Stimulated activated CD4-positive, alpha-beta T cell treated with anti-CD3 and anti-CD28 coated beads, TNF-alpha, amount 100 ng/mL, for 4 hours (primary cell): ENCODE measurements at places on chromosomes 16 and 17.

- no peak for DNase-seq
Measured at GRCh38 chr16:48537909-48538745, 71.9 kb downstream of the N4BP1 start.

DNA sequence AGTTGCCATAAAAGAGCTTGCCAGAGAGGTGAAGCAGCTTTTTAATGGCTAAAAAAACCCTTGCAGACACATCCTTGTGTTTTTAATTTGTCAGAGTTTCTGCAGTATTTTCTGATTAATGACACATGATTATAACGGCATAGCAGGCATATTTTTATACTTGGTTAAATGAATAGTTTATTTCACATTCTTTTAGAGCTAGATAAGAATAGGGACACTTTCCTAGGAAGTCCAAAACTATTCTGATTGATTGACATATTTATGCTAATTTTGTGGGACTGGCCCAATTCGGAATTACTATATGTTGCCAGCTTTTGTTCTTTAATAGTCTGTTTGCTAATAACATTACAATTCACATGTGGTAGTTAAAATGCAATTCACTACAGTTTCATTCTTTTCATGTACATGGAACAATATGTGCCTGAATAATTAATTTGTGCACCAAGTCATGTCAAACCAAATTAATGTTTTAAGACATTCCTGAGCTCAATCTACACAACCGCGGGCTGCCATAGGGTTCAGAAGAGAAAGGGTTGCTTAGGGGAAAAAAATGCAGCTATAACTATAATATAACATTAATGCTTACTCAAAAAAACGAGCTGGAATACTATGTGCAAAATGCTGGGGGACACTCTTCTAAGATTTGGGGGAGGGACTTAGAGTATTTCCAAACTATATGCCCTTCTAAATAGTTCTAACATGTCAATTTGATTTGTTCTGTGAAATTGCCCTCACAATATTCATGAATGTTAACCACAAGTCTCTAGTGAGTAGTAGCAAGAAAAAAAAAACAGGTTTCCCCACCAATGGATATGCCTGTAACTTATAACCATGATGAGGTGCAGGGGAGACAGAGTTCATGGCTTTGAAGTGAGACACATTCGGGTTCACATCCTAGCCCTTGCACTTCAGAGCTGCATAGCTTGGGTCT, 305.4 kb downstream of the CEP112 start:
- no peak for DNase-seq

DNA sequence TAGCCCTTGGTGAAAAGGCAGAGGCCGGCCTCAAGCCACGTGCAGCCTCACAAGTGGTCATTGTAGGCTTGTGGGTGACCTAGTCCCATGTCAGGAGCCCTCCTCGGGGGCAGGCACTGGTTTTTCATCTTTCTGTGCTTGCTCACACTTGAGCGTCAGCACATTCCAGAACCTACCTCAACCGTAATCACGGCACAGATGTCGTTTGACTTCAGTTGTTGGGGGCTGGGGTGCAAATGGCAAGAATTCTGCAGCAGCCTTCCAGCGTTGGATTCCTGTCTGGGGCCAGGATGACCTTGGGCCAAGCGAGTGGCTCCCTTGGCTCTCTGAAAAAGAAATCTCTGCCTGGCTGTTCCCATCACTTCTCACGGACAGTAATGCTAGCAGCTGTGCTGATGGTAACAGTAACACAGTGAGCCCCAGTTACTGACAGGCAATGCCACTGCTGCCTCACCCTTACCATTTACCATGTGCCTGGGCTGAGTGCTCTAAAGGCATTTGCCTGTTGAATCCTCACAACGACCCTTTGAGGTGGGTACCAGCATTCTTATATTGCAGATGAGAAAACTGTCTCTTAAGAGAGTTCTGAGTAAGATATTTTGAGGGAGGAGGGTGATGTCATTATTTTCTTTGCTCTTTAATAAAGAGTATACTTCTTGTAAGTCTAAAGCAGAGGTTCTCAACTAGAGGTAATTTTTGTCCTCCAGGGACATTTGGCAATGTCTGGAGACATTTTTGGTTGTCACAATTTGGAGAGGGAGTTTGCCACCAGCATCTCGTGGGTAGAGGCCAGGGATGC, 46.5 kb downstream of the KSR1 start:
- no peak for DNase-seq

GRCh38 chr17:4806777-4807604, at the start of gene PLD2:
PLD2 (plus strand) TSS chr17:4807152; CDS start chr17:4807773, 621 bp downstream.
- peak; percentile 74 for DNase-seq

DNA sequence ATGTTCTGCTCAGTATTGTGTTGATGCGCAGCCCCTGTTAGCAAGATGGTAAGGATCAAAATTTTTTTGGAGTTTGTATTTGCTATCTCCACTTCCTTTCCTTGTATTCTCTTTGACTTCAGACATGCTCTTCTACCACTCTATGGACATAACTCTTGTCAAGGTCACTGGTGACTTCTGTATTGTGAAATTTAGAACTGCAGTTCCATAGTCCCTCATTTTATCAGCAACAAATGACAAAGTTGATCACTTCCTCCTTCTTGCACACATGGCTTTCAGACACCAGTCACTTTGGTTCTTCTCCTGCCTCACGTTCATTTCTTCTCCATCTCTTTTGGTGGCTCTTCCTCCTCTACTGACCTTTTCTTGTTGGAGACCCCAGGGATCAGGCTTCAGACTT, 21.1 kb downstream of the COX11 start:
- no peak for DNase-seq

DNA sequence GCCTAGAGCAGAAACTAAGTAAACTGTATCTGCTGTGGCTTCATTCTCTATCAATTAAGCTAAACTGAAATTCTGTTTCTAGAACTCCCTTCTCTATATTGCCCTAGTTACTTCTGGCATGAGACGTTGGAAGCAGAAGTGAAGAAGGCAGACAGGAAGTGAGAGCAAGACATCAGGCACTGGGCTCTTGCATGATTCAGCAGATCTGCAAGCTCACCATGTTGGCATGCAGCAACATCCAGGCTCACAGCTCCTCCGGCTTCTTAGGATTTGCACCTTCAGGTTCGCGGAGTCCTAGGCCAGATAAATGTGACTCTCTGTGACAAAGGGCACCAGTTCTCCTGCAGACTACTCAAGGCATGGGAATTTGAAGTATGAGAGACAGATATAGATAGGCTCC, 148.3 kb downstream of the CDH8 start:
- no peak for DNase-seq

DNA sequence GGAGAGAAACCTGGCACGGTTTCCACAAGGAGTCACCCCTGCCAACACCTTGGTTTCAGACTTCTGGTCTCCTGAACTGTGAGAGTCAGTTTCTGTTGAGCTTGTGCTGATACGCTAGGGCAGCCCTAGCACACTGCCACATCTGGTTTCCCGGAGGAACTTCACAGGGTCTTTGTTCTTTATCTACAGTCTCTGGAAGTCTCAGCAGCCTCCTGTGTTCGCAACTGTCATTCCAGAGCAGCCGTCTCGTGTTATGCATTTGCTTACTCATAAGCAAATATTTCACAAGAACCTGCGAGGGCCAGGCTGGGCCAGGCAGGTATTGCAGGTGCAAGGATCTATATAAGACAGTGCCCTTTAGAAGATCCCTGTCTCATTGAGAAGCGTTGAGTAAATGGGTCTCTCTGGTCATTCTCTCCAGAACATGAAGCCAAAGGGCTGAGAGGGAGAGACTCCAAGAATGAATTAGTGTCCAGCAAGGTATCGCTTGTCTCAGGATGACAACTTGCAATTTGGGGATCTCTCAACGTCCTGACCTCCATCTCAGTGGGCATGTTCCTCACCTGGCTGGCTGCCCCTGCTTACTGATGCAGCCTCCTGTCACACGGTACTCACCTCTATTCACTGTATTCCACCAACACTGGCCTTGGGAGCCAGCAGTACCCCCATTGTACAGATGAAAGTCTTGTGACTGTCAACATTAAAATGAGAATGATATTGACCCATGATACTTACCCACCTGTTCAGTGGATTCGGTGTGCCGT, 141.2 kb downstream of the WWOX start:
- DNase-seq, result no peak

DNA sequence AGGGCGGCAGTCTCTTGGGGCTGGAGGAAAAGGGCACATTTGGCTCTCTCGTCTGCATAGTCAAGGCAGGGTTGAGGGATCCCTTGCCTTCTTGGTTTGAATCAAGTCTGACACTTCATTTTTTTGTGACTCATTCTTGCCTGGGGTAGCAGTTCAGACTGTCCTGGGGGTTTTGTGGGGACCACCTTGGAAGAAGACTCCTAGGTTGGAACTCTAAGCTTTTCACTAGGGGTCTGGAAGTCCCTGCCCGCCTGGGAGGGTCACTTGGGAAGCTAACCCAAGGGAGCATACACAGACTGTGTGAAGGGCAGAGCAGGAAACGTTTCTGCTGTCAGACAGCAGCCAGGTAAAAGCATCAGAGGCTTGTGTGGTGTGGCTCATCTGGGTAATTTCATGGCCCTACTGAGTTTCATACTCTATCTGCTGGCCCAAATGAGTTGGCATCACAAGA, 11.3 kb downstream of the YPEL2 start:
- DNase-seq, result no peak

DNA sequence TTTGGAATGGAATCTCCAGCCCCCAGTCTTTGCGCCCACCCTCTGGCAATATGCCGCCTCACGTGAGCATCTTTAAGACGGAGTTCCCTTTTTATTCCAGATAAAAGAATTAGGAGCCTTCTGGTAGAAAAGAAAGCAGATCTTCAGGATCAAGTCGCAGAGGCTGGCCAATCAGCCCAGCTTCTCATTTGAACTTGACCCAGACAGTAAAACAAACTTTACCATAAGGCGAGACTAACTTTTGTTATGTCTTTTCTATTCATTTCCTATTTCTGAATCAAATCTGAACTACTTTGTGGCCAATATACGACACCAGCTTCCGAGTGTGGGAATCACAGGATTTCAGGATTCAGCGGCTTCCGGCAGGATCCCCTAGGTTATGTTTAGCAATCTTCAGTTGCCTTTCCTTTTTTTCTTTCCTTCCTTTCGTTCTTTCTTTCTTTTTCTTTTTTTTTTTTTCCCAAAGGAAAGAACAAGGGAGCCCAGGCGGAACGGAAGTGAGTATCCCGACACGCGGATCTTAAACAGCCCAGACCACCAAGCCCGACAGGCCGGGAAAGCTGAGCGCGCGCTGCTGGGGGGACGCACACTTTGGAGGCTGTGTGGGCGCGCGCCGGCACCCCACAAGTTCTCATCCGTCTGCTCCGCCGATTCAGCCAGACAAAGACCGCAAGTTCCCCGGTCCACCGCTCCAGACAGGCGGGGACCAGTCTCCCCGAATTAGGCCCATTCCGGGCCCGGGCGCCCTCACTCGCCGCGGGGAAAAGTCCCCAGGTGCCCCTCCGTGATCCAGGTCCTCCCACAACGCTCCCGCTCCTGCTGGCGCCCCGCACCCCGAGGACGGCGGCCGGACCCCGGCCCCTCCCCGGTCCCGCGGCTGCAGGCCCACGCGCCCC, 633 bp downstream of the TBC1D16 start:
- DNase-seq, result no peak

- DNase-seq, result no peak
Measured at GRCh38 chr16:15900901-15901500, 12.6 kb upstream of the CEP20 start.
